Stimulated activated CD8-positive, alpha-beta memory T cell treated with anti-CD3 and anti-CD28 coated beads, Interleukin-7, amount 100 ng/mL, for 1 hour (primary cell): ENCODE measurements at places on chromosomes 3 and 15.

DNA sequence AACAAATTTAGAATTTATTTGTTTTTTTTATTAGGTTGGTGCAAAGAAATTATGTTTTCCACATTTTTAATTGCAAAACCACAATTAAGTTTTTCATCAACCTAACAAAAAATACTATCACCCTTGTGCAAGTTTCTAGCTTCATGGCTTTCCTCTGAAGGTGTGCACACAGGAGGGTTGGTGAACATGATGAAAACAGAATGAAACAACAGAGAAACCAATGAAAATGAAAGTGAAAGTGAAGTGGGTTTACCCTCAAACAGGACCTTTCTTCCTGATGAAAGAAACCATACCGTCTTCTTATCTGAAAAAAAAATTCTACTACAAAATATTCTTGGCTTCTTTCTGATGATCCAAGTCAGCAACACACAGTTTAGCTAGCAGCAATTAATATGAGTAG, 71.9 kb upstream of the FEZF2 start:
- DNase-seq: no peak

DNA sequence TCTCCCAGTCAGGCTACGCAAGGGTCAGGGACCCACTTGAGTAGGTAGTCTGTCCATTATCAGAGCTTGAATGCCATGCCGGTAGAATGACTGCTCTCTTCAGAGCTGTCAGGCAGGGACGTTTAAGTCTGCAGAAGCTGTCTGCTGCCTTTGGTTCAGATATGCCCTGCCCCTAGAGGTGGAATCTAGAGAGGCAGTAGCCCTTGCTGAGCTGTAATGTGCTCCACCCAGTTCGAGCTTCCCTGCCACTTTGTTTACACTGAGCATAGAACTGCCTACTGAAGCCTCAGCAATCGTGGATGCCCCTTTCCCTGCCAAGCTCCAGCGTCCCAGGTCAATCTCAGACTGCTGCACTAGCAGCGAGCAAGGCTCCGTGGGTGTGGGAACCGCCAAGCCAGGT, 57.5 kb upstream of the SETMAR start:
- no peak for DNase-seq

GRCh38 chr3:6806991-6807390, 53.9 kb upstream of the GRM7 start:
- no peak for DNase-seq

GRCh38 chr3:186664506-186664905, 1.3 kb upstream of the HRG start:
- no peak for DNase-seq

- DNase-seq: no peak
Observed at GRCh38 chr15:72105111-72105510, 12.8 kb downstream of the MYO9A start.

GRCh38 chr15:42159381-42160015, 3.1 kb upstream of the PLA2G4F start:
- no peak for DNase-seq

- DNase-seq: no peak
Observed at GRCh38 chr3:126449621-126450051, 26.1 kb downstream of the ZXDC start.

DNA sequence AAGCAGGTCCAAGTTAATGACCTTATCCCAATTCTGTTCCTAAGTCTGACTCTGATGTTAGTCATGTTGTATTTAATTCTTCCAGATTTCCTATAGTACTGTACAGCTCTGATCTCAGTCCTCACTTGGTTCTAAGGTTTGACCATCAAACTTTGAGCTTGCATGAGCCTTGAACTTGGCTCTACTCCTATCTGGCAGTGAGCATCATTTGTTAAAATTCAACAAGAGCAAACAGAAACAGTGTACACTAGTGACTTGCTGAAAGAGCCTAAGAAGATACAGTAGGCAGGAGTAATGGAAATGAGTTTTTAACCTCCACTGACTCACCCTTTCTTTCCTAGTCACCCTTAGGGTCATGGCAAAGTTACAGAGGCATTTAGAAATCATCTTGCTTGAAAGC, 451.1 kb upstream of the TPRG1 start:
- DNase-seq: no peak

GRCh38 chr3:65411367-65411766, 627.4 kb downstream of the MAGI1 start:
- DNase-seq: no peak

DNA sequence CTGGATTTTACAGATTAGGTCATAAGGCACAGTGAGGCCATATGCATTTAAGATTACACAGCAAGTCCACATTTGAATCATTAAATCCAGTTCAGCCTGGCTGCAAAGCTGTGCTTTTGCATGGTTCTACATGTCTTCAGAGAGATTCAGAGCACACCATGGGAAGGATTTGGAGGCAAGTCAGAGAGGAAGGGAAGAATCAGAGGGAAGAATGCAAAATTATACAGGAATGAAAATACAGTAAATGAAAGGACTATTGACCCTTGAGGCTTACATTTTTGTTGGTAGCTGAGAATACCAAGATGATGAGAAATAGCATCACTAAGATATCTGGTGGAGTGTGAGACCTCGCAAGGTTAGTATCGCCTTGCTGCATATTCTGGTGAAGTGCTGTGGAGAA, 13.9 kb downstream of the FILIP1L start:
- DNase-seq: no peak

DNA sequence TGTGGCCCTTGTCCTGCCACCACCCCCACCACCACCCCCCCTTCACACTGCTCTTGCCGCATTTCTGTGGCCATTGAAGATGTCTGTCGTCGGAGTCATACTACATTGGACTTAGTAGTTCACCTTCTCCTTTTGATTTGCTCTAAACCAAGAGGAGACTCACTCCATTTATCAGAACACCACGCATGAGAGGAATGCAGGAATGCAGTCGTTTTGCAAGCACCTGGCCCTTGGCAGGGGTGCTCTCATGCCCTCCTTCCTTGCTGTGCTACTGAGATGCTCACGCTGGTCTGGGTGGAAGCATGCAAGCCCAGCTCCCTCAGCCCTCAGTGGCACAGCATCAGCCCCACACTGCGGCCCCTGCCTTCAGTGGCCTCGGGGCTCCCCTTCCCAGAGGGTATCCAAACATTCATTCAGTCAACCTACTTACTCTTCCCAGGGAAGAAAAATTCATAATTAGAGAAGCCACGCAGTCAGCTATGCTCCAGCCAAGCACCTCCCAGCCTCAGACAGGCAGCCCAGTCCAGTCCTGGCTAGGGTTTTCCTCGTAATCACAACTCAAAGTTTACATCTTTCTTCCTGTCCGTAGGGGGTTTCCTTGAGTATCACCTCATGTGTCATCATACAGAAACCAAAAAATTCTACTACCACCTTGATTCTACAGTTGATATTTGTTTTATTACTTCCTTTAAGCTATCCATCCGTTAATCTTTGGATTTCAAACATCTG, 520.0 kb downstream of the GABRG3 start:
- no peak for DNase-seq
